Left hindlimb (tissue), 1 donor: ENCODE measurements at places on chromosomes 6 and 20.
A peak's percentile ranks its signal among the peaks of the same experiment; 100 is the strongest.

- peak; percentile 66 for DNase-seq
These were observed 447.0 kb downstream of the LMBRD1 start for GRCh38 chr6:69349771-69350170.

GRCh38 chr6:20217324-20217855 is 5.1 kb upstream of the MBOAT1 start:
- no peak for DNase-seq

DNA sequence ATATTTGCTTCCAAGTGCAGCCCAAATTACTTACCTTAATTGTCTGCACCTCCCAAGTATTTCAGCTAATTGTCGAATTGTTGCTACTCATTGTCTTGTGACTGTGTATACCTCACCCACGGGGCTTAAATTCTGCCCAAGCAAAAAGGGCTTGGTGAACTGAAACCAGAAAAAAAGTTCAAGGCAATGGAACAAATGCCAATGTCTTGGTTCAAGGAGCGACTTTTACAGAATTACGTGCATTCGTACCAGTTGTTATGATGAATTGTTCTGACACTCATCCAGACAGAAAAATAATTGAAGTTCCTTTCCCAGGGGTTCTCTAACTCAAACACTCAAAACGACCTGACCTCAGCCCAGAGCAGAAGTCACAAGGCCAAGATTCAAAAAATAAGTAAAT is 13.9 kb upstream of the PXDC1 start:
- no peak for DNase-seq

GRCh38 chr6:79869184-79869583 is 78.2 kb downstream of the ELOVL4 start:
- DNase-seq: no peak

DNA sequence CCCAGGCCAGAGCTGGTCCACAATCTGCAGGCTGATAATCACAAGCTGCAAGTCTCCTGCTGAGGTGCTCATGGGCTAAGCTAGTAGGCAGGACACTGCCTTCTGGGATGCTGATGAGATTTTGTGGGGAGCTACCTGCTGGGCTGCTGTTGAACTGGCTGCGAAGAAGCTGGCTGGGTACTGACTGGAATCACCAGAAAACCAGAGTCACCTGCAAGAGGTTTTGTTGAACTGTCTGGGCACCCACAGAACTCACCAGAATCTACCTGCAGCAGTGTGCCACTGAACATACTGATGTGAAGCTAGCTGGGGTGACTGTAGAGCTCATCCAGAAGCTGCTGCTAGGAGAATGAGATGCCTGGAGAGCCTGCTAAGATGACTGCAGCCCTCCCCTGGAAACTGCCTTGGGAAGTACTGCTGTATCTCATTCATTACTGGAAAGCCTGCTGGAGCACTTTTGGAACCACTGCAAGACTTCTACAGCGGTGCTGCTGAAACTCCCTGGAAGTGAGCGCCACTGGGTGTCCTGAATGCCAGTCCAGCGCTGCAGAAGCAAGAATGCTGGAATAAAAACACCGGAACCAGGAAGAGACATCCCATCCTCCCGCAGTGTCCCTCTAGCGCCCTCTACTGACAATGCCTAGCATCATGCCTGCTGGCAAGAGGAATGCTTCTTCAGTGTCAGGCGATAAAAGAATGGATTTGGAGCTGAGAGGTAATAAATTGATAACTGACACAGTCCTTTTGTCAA is 64.9 kb upstream of the ARHGAP18 start:
- peak; percentile 52 for DNase-seq

GRCh38 chr20:8020314-8021079 is 936 bp upstream of the TMX4 start:
- DNase-seq: no peak

GRCh38 chr6:126541806-126542491 is 202.0 kb downstream of the CENPW start:
- DNase-seq: no peak

- DNase-seq: no peak
These were observed 59.1 kb downstream of the KIF16B start for GRCh38 chr20:16514140-16514539.

DNA sequence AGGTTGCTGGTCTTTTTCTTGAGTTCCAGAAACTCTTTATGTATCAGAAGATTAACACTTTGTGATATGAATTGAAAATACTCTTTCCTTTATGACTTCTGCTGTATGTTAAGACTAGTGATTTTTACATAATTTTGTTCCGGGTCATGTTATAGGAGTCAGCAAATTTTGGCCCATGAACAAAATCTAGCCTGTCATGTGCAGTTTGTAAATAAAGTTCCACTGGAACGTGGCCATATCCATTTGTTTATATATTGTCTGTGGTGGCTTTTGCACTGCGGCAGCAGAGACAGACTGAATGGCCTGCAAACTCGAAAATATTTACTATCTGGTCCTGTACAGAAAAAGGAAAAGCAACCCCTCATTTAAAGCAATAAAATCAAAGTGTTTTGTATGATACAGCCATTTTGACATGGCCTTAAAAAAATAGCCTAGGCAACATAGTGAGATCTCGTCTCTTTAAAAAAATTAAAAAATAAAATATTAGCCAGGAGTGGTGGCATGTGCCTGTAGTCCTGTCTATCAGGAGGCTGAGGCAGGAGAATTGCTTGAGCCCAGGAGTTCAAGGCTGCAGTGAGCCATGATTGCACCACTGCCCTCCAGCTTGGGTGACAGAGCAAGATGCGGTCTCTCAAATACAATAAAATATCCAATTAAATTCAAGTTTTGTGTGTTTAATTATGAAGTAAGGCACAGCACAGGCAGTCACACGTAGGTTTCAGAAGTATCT is 36.9 kb downstream of the SNX9 start:
- DNase-seq: no peak

- DNase-seq: peak; percentile 66
These were observed 34.7 kb upstream of the MICB start for GRCh38 chr6:31462964-31463870.

GRCh38 chr20:38073307-38074071 is 39.9 kb downstream of the RPRD1B start:
- peak; percentile 66 for DNase-seq

- no peak for DNase-seq
These were observed 167.4 kb upstream of the OLIG3 start for GRCh38 chr6:137661601-137662000.

DNA sequence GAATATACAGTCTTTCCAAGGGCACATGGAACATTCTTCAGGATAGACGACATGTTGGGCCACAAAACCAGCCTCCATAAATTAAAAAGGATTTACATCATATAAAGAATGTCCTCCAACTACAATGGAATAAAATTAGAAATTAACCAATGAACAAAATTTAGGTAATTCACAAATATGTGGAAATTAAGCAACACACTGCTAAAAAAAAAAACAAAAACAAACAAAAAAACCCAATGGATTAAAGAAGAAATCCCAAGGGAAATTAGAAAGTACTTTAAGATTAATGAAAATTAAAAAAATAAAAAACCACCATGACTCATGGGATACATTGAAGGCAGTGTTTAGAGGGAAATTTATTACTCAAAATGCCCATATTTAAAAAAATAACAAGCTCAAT is 21.4 kb upstream of the NT5E start:
- DNase-seq: no peak

GRCh38 chr20:22927537-22927936 is 107.6 kb upstream of the SSTR4 start:
- DNase-seq: no peak

- DNase-seq: peak; percentile 35
These were observed 416 bp upstream of the POLR1H start for GRCh38 chr6:30060606-30061091.

DNA sequence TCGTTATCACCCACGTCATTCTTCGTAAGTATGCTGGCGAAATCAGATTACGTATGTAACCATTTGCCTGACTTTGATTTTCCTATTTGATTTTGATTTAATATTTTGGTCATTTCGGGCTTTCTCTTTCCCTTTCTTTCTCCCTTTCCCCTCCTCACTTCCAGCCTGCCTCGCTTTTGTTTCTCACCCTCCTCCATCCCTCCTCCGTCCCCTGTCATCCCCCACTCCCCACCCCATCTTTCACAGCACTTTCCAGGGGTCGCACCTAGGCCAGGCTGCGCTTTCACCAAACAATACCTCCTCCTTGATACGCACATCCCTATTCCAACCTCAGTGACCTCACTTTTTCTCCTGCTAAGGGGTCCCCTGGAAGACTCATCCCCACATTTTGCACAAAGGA is 194.6 kb upstream of the SNX9 start:
- no peak for DNase-seq

- no peak for DNase-seq
These were observed 179.8 kb upstream of the RIMS1 start for GRCh38 chr6:71706523-71706922.

- no peak for DNase-seq
These were observed 187.0 kb downstream of the DTNBP1 start for GRCh38 chr6:15475872-15476271.

DNA sequence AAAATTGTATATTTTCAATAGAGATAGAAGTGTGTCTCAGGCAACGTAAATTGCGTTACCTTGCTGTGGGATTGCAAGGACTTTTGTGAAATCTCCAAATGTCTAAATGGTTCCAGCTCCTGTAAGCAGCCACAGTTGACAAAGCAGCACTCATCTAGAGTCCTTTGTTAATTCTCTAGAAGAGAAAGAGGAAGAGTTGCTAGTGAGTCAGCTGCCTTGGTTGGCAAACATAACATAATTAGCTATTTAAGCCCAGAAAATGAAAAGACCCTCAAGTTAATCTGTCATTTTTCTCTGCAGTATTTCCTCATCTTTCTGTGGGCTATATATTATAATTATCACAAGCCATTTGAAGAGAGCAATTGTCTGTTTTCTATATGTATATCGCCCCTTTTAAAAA is 66.4 kb upstream of the FABP7 start:
- no peak for DNase-seq

DNA sequence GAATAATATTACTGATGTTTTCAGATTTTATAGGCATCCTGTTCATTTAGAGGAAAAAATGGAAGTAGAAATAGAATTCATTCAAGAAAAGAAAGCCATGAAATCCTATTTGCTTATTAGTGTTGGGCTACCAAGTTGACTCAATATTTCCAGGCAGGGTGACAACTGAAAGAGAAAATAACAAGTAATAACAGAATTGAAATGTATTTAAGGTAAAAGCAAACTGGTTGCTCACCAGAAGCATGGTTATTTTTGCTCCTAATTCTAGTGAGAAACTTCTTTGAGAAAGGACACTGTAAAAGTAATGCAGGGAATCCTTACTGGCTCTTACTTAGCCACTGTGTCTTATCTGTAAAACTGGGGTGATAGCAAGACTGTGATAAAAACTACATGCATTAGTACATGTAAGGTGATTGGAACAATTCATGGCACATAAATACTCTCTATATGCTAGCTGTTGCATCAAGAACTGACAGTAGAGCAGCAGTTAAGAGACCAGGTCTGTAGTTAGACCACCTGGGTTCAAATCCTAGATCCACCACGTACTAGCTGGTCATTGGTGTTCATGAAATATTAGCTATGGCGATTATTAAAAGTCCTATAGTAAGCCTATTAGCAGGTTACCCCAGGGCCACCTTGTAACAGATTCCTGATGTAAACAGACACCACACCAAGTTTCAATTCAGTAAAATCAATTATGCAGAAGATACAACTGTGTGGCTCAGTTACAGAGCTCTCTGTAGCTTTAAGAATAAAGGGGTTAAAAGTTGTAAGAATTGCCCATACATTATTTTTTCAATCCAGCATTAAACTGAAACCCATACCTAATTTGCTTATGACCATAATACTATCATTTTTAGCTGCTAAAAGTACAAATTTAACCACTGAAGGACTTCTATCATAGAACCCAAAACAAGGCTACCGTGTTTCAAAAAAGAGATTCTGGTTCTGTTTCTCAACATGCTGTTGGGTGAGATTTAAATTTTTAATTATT is 159.2 kb upstream of the COL21A1 start:
- DNase-seq: no peak

DNA sequence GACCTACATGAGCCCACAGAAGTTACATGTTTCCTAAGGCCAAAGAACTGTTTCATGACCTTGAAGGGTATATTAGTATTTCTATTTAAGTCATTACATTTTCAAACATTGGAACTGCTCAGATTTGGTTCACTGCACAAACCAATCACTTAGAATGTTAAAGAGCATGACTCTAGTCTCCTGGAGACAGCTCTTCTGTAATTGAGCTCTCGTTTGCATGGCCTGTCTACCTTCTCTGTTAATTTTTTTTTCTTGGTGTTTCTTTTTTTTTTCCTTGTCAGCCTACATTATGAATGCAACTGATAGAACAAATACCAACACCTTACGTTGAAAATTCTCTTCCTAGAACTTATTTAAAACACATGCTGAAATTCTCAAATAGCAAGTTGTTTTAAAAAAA is 860.2 kb upstream of the MAP3K7 start:
- no peak for DNase-seq

GRCh38 chr6:47016261-47016660 is 25.9 kb downstream of the ADGRF1 start:
- DNase-seq: no peak

- no peak for DNase-seq
These were observed 9.2 kb downstream of the GUCA1B start for GRCh38 chr6:42185597-42185996.

DNA sequence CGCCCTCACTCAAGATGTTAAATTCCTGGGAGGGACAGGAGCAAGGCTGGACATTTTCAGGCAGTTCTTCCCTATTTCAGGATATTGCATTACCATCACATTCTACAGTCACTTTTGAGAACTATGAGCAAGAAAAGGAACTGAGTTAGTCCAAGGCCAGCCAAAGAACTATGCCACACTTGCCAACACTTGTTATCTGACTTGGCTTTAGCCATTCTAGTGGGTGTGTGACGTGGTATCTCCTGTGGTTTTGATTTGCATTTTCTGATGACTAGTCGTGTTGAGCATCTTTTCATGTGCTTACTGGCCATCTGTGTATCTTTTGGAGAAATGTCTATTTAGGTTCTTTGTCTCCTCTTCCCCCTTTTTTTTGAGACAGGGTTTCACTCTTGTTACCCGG is 12.0 kb downstream of the XRN2 start:
- DNase-seq: no peak

DNA sequence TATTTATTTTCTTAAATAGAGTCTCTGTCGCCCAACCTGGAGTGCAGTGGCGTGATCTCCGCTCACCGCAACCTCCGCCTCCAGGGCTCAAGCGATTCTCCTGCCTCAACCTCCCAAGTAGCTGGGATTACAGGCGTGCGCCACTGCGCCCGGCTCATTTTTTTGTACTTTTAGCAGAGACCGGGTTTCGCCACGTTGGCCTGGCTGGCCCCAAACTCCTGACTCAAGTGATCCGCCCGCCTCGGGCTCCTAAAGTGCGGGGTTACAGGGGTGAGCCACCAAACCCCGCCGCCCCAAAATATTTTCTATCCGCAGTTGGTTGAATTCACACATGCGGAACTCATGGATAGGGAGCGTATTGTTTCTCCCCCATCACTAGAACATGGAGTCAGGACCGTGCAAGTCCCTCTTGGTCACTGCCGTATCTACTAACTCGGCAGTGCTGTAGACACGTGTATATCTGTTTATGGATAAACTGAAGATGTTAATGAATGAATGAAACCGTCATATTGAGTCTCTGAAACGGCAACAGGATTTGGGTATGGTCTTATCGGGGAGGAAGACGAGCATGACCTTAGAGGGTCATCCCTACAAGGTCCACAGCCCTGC is 904 bp downstream of the MKKS start:
- no peak for DNase-seq
